NCI-H446 (cell line): ENCODE measurements at places on chromosomes 2 and 18.

GRCh38 chr2:20523799-20524187, 76.9 kb downstream of the RHOB start:
- DNase-seq, result no peak

- no peak for DNase-seq
Observed at GRCh38 chr18:56252456-56252855, 385.9 kb downstream of the TXNL1 start.

DNA sequence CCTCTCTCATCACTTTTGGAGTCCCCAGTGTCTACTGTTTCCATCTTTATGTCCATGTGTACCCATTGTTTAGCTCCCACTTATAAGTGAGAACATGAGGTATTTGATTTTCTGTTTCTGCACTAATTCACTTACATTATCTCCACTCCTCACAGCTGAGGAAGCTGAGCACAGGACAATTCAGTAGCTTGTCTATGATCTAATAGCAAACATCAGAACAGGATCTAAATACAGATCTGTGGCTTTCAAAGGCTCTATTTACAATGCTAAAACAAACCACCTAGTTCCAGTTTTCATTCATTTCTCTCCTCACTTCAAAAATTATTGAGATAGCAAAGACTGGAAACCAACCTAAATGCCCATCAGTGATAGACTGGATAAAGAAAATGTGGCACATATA, 52.0 kb upstream of the DDX18 start:
- DNase-seq, result no peak

DNA sequence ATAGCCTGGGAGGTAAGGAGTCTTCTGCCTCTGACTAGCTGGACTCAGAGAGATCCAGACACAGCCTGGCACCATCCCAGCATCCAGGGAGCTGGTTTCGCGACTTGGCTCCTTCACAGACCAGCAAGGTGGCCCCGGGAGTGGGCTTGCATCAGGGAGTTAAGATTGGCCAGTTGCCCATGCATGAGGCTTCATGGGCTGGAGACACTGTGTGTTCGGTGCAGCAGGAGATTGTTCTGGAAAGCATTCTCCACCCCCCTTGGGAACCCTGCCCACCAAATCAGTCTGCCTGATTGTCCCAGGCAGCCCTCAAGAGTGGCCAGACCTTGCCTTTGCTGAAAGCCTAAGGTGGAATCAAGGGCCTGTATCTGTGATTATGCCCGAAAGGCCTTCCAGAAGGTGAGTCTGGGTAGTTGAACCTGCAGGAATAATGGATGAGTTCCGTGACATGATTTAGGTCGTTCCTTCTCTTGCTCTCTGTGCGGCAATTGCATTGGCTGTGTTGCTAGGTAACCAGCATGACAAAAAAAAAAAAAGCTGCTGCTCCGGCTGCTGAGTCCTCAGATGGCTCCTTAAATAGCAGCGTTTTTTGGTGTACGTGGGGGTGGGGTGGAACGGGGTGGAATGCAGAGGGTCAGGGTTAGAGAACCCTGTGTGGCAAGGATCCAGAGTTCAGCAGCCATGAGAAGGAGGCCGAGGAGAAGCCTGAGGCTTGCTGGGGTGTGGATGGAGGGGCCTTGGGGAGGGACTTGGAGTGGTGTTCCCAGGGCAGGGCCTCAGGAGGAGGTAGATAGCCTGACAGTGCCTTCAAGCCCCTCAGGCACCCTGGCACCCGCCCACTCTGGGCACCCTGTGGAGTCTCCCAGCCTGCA, 93.0 kb upstream of the MCFD2 start:
- DNase-seq, result peak; percentile 92

- DNase-seq, result no peak
Observed at GRCh38 chr2:9331704-9332103, 91.6 kb downstream of the ITGB1BP1 start.

- DNase-seq, result no peak
Observed at GRCh38 chr2:165205865-165206264, 2.0 kb upstream of the SCN3A start.

GRCh38 chr2:86342488-86342887, 5.1 kb upstream of the REEP1 start:
- no peak for DNase-seq

- DNase-seq, result no peak
Observed at GRCh38 chr18:4823091-4823490, 368.0 kb upstream of the DLGAP1 start.

DNA sequence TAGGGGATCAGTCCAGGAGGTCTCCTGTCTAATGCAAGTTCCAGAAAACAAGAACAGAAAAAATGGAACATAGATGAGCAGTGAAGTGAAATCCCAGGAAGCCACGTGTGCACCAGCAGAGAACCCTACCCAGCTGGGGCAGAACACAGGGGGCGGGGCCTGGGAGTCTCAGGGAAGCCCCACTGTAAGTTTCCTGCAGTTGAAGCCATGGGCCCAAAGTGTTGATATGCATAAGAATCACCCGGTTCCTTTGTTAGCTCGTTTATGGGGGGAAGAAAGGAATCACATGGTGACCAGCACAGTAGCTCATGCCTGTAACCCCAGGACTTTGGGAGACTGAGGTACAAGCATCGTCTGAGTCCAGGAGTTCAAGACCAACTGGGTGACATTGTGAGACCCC, 131.3 kb downstream of the INO80D start:
- DNase-seq, result no peak

DNA sequence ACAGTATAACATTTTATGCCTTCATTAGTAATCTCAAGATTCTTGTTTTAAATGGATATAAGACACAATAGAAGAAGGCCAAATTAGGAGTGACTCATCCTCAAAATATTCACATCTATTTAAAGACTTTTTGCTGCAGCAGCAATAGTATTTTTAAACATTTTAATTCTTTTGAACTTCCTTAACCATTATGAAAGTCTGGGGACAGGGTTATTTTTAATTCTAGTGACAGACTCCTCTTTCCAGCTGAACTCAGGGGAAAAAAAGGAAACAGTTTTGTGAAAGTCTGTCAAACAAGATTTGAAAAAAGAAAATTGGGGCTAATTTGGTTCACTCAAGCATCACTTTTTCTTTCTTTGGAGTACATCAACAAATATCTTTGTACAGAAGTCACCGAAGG, 541.8 kb downstream of the NUP35 start:
- no peak for DNase-seq

GRCh38 chr2:225431105-225431863, 31.8 kb downstream of the NYAP2 start:
- DNase-seq, result peak; percentile 28

GRCh38 chr2:25586726-25587144, 86.6 kb downstream of the DTNB start:
- DNase-seq, result peak; percentile 36

DNA sequence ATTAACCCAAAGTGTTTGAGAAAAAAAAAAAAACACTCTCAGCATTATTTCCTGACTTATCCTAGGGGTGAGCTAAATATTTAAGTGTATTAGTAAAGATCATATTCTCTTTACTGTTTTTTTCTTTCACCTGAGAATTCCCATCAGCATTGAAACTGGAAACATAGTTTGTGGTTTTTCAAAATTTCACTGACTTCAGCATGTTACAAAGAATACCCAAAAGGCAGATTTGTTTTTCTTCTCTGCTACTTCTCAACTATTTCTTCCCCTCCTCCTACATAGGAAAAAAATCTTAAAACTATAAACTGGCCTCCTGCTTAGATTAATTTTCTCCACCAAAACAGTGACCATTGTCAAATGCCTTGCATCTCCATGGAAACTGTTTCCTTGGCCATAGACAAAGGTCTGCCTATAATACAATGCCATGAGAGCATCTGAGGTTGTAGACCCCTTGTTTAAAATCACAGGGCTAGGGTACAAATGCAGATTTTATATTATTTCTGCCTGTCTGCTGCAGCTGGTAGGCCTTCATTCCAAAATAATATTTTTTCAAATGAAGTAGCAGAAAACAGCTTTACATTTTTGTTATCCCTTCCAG, 179.7 kb upstream of the GALNT5 start:
- DNase-seq, result no peak

- no peak for DNase-seq
Observed at GRCh38 chr18:9809697-9810096, 76.1 kb upstream of the TXNDC2 start.

GRCh38 chr18:59951591-59951990, 51.8 kb downstream of the PMAIP1 start:
- no peak for DNase-seq

DNA sequence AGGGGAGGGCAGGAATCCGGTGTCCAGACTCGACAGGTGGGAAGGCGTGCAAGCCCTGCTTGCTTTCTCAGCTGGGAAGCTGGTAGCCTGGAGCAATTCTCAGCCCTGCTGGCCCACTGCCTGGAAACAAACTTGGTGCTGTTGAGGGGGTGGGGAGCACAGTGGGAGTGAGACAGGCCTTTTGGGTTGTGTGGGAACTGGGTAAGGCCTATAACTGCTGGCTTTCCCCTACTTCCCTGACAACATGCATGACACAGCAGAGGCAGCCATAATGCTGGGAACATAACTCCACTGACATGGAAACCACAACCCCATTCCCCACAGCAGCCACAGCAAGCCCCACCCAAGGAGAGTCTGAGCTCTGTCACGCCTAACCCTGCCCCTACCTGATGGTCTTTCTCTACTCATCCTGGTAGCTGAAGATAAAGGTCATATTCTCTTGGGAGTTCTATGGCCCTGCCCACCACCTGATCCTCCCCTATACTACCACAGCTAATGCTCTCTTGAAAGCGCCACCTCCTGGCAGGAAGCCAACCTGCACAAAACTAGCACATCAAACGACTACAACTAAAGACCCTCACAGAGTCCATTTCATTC, 122.9 kb upstream of the ACVR1C start:
- DNase-seq, result no peak

DNA sequence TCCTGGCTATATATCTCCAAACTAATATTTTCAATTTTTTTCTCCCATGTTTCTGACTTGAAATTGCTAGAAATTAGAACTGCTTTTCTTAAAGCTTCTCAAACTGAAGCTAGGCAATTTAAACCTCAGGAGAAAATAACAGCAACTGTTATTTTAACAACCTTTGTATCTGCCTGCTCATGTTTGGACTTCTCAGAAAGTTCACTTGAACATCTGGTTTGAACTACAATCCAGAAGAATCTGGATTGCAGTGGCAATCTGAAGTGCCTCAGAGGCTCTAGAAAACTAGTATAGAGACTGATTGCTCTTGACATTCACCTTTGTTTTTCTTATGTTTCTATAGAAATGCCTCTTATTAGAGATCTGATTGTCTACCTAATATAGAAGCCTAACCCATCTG, 64.1 kb downstream of the STAT4 start:
- DNase-seq, result no peak

- no peak for DNase-seq
Observed at GRCh38 chr2:28074137-28074536, 183.6 kb downstream of the BABAM2 start.

- DNase-seq, result no peak
Observed at GRCh38 chr2:233419602-233420391, 65.5 kb downstream of the DGKD start.

DNA sequence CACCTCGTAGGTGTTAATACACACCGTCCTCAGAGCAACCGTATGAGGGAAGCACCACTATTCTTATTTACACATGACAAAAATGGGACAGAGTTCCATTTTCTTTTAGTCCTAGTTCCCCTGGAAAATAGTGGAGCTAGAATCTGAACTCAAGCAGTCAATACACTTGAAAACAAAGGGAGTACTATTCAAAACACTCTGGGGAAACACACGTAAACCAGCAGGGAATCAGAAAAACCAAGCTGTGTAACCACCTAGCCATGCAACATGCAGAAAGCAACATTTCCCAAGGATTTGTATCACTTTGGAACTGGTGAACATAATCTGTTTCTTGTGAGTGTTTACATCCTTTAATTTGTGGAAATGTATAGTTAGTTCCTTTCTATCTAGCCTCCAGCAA, 208.2 kb downstream of the UBE2E3 start:
- DNase-seq, result no peak

DNA sequence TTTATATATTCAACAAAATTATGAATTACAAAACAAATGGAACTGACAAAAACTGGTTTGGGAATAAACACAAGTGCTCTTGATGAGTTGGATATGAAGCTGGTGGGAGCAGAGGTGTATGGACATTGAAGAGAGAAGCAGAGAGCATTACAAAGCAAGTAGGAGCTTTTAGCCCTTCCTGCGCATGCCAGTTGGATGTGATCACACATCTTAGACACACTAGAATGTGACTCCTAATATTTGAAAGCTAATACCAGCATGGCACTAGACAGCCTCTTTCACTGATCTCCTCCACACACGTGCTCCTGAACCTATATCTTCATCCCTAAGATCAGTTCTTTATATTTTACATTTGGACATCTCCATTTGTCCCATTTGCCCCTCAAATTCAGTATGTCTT, 298.1 kb downstream of the MTX2 start:
- DNase-seq, result no peak

DNA sequence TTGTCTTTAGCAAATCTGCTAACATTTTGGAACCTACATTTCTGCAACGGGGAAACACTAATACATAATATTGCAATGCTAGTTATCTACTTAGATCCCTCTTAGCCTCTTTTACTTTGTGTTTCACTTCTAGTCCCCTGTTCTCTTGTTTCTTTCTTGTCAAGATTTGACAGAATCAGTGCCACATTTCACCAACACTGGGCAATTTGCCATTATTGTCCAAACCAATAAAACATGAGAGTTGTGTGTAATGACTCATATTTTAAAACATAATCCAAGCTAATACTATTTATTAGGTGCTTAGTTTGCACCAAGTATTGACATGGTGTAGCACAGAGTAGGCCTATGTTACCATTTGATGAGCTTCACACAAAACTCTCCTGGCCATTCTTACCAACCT, 33.7 kb upstream of the ACVR1C start:
- DNase-seq, result no peak

GRCh38 chr2:165109915-165110314, 93.9 kb downstream of the SCN3A start:
- no peak for DNase-seq

DNA sequence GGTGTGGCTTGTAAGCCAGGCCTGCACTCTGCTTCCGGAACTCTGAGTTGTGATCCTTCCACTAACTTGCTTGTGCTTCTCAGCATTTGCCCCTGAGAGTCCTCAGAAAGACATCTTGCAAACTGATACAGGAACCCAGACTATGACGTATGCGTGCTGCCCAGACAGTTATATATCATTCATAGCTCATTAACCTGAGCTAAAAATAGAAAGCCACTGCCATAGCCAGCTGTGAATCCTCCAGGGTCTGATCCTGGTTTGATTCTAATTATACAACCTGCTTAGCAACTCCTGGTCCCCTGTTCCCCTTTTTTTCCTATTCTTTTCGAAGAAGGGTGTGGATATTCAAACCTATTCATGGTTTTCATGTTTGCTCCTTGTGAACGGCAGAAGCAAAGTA, 63.7 kb downstream of the MARCHF4 start:
- peak; percentile 55 for DNase-seq

GRCh38 chr18:40555914-40556313, 1399.1 kb upstream of the PIK3C3 start:
- DNase-seq, result no peak

GRCh38 chr2:99106913-99107312, 34.6 kb upstream of the C2orf15 start:
- DNase-seq, result no peak
